ENCODE measurements at places on chromosomes 2 and 18.

- no peak for DNase-seq
Measured at GRCh38 chr18:4750393-4751346, 295.6 kb upstream of the DLGAP1 start.

GRCh38 chr2:231640641-231641111 is 48.0 kb downstream of the TEX44 start:
- DNase-seq, result no peak

DNA sequence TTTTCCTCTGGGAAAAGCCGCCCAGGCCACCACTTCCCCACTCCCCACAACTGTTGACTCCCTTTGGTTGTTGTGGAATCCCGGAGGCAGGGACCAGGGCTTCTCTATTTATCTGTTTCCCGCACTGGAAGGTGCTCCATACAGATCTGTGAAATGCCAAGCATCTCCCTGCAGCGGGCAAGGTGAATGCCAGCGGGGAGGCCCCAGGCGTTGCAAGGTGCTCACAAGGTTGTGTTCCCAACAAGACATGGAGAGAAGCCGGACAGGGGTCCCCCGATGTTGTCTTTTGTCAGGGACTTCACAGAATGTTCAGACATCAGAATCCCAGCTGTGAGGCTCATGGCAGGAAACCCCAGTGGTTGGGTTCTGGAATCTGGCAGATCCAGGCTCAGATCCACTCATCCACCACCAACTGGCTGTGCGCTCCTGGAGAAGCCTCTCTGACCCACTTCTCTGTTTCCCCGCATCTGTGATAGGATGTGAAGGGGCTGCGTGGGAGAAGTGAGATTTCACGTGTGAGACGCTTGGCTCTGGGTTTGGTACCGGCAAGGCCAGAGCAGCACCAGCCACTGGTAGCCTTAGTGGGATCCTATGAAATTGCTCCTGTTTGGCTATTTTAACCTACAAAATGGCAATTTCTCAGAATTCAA is 8.6 kb upstream of the NEU2 start:
- no peak for DNase-seq

- no peak for DNase-seq
Measured at GRCh38 chr2:241666627-241667400, 19.8 kb downstream of the DTYMK start.

DNA sequence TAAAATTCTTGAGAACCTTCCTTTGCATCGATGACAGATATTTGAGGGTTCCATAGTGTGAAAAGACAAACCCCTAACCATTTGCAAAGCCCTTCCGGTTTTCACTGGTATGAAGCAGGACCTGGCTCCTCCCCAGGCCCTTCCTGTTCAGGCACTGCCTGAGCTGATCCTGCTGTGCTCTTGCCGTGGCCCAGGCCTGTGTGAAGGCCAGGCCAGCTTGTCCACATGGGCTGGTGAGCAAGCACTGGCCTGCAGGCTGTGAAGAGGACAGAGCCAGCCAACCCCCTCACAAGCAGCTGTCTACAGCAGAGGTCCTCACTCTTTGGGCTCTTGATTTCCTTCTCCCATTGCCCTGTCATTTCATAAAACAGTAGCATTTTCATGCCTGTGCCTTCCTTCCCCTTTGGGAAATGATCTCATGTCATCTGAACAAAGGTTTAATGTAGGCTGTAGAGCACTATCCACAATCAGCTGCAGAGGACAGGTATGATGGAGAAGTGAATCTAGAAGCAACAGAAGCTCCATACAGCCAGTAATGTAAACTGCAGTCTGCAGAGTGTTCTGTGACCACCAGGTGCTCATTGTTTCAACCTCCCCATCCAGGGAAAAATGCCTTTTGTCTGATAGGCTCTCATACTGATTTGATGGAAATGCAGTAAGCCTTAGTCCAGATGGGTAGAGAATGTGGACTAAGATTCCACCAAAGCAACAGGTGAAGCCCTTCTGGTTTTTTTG is 19.8 kb downstream of the MPHOSPH10 start:
- DNase-seq, result no peak

DNA sequence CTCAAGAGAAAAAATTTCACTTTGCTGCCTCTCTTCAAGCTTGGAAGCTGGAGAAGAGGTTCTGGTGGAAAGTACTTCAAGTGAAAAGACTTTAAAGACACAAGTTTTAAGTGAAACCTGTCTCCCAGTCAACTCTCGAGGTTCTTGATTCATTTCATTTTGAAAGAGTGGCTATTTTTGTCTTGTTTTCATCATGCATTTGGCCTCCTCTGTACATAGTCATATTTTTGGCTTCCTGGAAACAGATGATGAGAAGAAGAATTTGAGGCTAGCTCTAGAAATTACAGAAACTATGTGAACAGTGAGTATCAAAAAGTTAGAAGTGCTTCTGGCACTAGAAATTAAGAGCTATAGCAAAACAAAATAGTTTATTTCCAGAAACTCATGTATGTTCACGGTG is 124.8 kb downstream of the DTNA start:
- DNase-seq, result no peak

DNA sequence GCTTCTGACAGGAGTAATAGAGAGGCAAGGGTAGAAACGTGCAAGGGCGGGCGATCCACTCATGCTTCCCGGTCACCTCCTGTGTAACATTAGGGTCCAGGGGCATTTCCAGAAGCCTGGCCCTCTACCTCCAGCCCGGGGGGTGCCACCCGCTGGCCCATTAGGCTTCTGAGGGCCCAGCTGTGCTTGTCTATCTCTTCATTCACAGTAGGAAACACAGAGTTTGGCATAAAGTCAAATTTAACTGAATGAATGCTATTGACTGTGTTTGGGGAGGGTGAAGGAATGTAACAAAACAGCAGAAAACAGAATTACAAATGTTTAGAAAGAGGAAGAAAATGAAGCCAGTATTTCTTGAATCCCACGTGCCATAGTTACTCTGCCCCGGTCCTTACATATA is 112.4 kb upstream of the SLC66A3 start:
- no peak for DNase-seq

- DNase-seq, result no peak
Measured at GRCh38 chr2:85862426-85862825, 26.4 kb downstream of the ST3GAL5 start.

GRCh38 chr2:101823347-101823791 is 125.9 kb downstream of the MAP4K4 start:
- peak; percentile 43 for DNase-seq

- no peak for DNase-seq
Measured at GRCh38 chr2:53366543-53366942, 401.1 kb upstream of the CHAC2 start.

- no peak for DNase-seq
Measured at GRCh38 chr18:33116376-33116775, 324.1 kb downstream of the CCDC178 start.

DNA sequence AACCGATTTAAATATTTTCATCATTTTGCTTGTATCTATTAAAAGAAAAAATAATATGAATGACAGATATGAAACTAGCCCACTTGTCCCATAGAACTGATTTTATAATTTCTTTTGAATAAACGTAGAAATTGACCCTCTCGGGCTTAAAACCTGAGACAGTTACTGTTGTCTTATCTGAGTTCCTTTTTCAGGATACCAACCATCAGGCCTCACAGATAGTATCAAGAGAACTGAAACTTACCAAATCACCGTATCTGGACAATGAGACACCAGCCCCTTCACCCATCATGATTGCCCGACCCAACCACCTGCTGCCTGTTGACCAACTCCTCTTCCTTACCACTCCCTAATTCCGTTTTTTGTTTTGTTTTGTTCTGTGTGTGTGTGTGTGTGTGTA is 53.7 kb downstream of the LCLAT1 start:
- DNase-seq, result no peak

- DNase-seq, result no peak
Measured at GRCh38 chr2:54341656-54342055, 85.6 kb upstream of the TSPYL6 start.

GRCh38 chr2:192201116-192201515 is 6.4 kb upstream of the TMEFF2 start:
- DNase-seq, result no peak

GRCh38 chr2:20652673-20653575 is 2.0 kb upstream of the HS1BP3 start:
- DNase-seq, result no peak

DNA sequence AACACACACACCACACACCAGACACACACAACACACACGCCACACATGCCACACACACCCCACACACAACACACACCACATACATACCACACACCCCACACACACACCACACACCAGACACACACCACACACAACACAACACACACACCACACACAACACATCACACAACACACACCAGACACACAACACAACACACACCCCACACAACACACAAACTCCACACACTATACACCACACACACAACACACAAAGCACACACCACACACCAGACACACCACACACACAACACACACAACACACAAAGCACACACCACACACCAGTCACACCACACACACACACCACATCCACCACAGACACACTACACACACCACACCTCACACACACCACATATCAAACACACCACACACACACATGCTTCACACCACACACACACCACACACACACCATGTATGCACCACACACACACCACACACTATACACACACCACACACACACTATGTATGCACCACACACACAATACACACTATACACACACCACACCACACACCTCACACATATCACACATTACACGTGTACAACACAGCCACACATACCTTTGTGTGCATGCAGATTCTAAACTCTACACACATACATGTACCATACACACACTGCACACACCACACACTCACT is 72.2 kb downstream of the TMEM18 start:
- DNase-seq, result no peak

DNA sequence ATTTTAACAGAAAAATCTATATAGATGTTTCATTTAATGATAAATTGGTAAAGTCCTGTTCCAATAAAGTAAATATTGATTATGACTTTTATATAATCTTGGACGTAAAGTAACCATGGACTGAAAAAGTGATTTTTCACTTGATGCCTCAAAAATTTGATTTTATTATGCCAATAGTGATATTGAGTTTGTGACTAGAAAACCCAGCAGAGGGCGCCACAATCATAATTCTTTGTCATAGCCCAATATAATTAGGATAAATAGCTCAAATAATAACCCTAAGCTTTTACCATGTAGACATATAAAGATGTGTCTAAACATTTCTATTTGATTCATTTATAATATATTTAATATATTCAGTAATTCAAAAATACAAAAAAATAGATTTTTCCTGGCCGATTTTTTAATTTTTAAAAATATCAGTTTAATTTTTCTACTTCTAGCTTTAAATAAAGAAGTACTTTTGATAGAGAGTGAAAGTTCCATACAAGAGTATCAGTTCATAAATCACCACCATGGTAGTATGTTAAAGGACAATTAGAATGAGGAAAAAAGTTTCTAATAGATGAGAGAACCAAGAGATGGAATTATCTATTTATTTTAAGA is 30.7 kb downstream of the CAMKMT start:
- DNase-seq, result peak; percentile 34

DNA sequence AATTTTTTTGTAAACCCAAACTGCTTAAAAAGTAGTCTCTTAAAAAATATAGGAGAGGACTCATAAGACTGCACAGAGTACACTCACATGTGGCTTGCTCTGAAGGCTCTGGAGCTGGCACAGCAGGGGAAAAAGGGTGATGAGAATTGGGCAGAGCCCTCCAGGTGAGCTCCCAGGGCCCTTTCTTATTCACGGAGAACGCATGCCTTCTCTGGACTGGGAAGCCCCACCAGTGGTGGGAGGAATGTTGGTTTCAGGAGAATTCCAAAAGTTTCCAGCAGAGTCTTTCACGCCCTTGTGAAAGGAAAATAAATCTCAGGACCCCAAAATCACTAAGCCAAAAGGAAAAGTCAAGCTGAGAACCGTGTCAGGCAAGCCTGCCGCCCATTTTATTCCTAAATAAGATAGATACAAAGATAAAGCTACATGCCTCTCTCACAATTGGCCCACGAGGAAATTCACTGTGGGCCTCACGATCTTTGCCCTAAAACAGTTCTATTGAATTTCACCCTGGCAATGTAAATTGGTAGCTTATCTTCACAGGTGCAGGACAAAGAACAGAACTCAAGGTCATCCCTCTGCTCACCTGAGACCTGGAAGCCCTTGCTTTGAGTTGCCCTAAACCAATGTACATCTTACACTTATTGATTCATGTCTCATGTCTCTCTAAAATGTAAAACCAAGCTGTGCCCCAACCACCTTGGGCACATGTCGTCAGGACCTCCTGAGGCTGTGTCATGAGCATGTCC is 15.5 kb upstream of the MC5R start:
- no peak for DNase-seq

DNA sequence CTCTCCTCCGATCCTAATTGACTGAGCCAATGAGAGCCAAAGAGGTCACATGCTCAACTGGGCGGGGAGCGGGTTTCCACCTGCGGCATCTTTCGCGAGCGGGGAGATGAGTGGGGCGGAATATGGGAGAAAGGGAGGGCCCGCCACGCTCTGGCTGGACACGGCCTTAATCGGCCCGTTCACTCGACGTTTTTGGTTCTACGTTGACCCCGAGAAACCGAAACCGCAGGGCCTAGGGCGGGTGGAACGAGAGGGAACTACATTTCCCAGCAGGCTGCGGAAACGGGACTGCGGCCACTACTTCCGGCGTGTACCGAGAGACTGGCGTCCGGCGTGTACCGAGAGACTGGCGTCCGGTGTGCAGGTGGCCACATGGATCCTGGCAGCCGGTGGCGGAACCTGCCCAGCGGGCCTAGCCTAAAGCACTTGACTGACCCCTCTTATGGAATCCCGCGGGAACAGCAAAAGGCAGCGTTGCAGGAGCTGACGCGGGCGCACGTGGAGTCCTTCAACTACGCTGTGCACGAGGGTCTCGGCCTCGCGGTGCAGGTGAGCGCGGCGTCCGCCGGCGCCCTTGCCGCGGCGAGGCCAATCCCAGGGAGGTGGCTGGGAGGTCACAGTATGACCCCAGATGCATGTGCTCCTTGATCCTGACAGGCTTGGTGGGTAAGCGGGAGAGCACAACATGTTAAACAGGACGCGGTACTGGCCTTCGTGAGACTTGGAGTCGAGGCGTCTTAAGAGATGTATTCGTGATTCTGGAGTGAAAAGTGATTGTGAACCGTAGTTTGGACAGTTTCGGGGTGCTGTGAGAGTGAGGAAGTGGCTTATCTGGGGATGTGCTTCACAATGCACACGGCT is at the start of gene POLR1B:
TSS of gene POLR1B (plus strand) at position 343 of the 861 bp plus-strand sequence. CDS start at position 373, 30 bp downstream.
- DNase-seq, result peak; percentile 66

GRCh38 chr18:8536922-8537321 is 72.3 kb upstream of the RAB12 start:
- no peak for DNase-seq

- no peak for DNase-seq
Measured at GRCh38 chr2:165024199-165024598, 68.9 kb upstream of the SLC38A11 start.

DNA sequence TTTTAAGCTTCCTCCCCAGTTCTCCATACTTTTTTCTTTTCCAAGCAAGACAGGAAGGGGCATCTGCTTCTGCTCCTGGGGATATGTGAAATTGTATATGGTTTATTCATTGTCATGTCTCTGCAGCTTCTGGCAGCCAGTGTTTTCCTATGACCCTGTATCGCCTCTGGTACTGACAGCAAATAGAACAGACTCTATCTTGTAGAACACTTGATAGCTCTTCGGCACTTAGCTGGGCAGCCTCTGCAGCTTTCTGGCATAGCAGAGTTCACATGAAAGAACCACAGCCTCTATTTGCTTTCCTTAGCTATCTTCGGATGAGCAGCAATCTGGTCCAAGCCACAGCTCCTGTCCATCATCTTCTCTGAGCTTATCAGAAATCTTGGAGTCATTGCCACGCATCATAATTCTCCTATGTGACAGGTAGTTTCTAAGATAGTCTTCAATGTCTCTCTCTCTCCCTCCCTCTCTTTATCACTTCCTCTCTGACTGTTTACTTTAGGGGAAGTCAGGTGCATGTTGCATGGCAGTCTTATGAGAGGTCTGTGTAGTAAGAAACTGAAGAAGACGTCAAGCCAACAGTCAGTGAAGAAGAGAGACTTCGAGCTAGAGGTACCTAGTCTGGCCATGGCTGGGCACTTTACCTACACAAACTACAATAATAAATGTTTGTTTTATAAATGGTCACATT is 627.7 kb upstream of the CDH2 start:
- DNase-seq, result no peak
